ENCODE measurements at places on chromosomes 1 and 21.

DNA sequence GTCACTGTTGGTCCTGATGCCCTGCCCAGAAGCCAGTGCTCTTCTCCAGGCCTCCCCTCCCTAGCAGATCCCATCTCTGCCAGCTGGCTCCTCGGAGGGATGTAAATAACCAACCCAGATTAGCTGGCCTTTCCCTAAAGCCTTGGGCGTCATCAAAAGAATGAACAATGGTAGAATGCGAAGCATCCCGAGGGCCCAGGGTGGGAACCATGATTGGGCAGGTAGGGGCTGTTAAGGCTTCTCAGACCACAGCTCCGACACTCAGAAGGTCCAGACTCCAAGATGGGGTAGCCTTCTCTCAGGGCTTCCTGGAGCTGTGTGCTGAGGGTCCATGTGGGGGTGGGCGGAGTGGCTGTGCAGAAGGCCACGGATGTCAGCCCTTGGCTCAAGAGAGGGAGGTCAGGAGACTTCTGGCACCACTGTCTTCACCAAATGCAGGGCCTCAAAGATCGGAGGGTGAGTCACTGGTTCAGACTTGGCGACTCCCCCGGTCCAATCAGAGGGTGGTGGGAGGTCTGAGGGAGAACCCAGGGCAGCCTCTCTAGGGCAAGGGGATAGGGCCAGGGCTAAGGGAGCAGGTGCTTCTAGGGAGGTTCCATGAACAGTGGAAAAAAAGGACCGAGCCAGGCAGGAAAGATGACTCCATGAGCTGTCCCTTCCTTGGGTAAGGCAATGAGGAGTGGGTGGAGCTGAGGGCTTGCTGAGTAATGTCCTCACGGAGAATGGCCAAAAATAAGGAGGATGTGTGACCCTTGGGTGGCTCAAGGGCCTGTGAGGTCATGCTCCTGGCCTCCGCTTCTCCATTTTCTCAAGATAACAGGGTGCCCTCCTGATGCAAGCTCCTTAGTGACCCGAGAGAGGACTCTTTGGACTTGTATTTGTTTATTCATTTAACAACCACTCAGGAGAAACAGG, 58.4 kb upstream of the EPS8L3 start:
- no peak for DNase-seq

DNA sequence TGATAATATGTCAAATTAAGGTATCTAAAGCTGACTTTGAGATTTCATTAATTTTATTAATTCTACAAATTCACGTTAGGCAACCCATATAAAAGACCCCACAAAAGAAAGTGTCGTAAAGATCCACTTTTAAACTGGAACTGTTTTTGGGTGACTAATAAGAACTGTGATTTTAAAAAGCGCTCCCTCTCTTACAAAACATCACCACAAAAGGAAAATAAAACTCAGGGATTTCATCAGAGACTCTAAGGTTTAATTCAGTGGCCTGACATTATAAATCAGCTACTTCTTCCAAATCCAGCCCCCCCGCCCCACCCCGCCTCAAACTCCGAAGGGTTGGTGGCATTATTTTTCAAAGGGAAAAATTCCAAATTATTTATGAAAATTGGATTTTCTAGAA, 2.7 kb downstream of the COL24A1 start:
- DNase-seq, result no peak

- no peak for DNase-seq
Measured at GRCh38 chr1:186154651-186155050, 220.4 kb downstream of the TPR start.

- DNase-seq, result no peak
Measured at GRCh38 chr1:117173006-117173405, 37.7 kb downstream of the VTCN1 start.

GRCh38 chr1:199223936-199224335, 585.1 kb downstream of the PTPRC start:
- DNase-seq, result no peak

- no peak for DNase-seq
Measured at GRCh38 chr21:42640486-42640885, 12.9 kb upstream of the PDE9A start.

DNA sequence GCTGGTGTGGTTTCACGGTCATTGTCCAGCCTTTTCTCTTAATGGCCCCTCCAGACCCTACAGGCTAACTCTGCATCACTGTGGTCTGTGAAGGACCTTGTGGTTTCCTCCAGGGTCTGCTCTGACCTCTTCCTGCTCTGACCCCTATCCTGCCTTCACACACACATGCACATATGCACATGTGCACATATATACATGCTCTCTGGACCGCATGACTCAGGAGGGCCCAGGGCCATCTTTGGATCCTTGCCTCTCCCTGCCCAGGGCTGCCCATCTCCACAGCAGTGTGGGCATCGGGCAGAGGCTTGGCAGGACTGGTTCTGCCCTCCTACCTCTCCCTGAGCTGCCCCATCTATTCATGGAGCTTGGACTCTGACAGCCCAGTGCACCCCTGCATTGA, 510.9 kb downstream of the PTPRU start:
- DNase-seq, result no peak

DNA sequence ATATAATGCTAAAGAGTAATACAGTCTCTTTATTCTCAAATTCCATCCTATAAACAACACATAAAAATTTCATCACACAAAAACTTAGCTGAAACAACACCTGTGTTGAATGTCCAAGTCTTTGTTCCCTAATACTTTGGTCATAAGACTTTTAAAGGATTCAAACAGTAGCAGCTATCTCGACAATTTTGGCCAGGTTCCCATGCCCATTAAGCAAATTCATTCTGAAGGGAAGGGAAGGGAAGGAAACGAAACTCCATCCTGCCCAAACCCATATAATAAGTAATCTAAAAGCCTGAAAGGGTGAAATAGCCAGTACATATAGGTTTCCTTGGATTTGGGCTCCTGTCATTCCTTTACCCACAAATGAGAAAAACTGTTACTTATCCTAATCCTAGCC, 7.5 kb downstream of the IVNS1ABP start:
- DNase-seq, result no peak

DNA sequence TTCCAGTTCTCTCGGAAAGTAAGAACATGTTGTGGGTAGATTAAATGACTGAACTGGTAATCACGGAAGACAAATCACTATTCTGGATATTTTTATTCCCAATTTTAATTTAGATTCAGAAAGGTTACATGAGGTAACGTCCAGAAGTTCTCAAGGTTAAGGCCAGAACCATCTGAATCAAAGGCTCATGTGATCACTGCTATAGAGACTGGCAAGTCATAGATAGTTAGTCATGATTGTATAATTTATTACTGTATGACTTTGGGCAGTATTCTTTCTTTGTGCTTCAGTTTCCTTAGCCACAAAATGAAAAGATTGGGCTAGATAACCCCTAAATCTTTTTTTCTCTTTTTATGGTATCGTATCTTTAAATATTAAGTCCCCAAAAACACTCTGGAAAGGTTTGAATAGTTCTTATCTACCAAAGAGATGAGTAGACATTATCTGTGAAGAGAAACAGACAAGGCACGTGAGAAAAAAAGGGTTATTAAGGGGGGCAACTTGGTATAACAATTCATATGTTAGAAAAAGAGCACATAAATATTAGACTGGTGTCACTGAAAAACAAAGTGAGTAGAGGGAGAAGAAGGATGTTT, 241.0 kb downstream of the PTPRC start:
- DNase-seq, result no peak

- DNase-seq, result no peak
Measured at GRCh38 chr1:119097380-119097779, 43.1 kb downstream of the WARS2 start.

- DNase-seq, result no peak
Measured at GRCh38 chr1:154852845-154853244, 17.2 kb downstream of the KCNN3 start.

DNA sequence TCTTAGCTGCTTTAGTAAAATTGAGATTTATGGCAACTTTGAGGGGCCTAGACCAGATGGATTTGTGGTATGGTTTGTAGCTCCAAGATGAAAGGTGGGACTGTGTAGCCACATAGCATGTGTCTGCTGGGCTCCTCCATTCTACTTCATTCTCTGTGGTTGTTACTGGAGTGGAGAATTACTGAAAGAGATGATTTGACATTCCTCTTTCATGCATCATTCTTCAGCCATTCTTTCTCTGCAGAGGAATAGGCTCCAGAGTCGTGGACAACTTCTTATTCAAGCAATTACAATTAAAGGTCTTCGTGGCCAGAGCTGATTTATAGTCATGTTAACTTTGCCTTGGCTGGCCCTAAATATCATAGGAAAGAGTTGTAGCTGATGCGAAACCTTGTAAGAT, 328.9 kb downstream of the PAPPA2 start:
- DNase-seq, result no peak

GRCh38 chr1:173616859-173617258, 14.0 kb upstream of the SLC9C2 start:
- DNase-seq, result no peak

GRCh38 chr21:15088488-15088887, 23.7 kb upstream of the NRIP1 start:
- no peak for DNase-seq

DNA sequence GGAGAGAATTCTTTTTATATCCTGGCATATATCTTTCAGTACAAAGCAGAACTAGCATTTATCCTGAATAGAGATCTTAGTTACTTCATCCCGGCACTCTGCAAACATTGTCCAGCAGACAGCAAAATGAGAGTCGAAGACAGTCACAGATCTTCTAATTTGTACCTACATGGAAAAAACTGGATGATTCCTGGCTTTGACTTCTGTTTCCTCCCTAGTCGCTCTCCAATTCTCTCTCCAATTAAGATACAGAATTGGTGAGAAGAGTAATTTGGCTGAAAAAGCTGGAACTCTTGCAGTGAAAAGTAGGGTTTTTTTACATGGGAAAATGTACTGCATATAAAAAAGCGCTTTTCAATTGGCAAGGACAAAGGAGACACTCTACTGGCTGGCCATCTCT, 151.1 kb upstream of the C8B start:
- DNase-seq, result no peak

GRCh38 chr1:150141452-150141851, 8.3 kb upstream of the PLEKHO1 start:
- no peak for DNase-seq

DNA sequence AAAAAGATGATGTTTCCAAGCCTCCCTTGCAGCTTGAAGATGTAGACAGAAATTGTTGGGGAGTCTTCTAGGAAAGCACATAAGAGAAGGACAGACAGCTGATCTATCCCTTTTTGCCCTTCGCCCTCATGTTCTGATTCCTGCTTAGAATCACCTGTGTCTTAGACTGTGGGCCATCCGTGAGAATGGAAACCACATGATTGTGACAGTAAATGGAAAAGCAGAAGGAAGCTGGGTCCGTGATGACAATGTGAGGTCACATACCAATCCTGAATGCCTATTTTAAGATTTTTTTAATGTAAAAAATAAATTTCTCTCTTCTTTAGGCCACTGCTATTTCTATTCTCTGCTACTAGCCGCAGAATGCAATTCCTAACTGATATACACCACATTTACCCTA, 67.7 kb upstream of the C1orf87 start:
- no peak for DNase-seq

DNA sequence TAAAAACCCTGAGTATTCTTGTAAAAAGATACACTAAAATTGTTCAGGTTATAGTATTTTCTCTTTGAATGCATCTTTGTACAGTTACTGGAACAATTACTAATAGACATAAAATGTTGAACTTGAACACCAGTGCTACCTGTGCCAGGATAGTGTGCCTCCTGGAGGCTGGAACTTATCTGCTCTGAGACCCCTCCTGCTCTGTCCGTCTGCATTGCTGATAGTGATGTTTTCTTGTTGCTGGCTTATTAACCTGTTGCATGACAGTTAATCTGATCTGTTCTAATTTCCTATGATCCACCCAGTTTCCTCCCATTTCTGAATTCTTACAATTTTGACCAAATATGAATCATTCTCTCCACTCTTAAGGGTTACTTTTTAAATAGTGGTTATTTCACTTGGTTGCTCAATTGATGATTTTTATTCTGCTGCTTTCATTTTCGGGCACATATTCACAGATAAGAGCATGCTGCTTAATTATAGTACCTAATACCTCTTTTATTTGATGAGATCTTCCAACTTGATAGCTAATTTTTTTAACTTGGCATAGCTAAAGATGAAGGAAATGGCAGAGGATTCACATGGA, 101.4 kb downstream of the CC2D1B start:
- DNase-seq, result no peak

GRCh38 chr1:2224170-2224584, 3.9 kb upstream of the SKI start:
- no peak for DNase-seq

GRCh38 chr1:212430955-212431394, 1.7 kb upstream of the NENF start:
- DNase-seq, result no peak

- no peak for DNase-seq
Measured at GRCh38 chr1:234123867-234124266, 219.4 kb downstream of the SLC35F3 start.

GRCh38 chr1:64829411-64830029, 84.6 kb downstream of the RAVER2 start:
- no peak for DNase-seq

- DNase-seq, result no peak
Measured at GRCh38 chr1:150186789-150187559, 37.3 kb downstream of the PLEKHO1 start.

DNA sequence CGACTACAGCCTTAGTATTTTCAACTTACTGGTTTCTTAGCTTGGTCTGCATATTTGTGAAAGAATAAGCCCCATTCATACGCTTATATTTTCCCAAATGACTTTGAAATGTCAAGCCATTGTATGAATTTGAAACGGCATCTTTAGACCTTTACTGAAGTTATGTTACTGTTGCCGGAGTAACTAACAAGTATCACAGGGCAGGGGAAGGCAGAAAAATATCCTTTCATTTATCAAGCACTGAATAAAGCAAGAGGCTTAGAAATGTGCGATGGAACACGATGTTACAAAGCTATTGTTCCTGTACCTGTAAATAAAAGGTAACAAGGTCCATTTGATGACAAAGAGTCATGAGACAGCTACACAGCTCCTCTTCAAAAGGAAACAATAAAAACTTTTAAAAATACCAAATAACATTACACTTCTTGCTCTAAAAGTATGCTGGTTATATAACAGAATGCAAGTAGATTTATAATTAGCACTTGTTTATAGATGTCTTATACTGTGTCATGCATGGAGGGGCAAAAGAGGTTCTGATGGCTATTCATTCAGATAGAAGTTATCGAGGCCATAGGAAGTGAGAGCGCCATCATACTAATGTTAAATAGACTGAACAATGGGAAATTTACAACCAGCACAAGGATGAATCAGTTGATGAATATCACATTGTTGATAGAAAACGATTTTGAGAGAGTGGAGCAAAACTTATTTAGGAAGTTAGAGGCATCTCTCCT, 322.6 kb downstream of the RGS7 start:
- no peak for DNase-seq
